ENCODE measurements at places on chromosomes 7 and 10.

DNA sequence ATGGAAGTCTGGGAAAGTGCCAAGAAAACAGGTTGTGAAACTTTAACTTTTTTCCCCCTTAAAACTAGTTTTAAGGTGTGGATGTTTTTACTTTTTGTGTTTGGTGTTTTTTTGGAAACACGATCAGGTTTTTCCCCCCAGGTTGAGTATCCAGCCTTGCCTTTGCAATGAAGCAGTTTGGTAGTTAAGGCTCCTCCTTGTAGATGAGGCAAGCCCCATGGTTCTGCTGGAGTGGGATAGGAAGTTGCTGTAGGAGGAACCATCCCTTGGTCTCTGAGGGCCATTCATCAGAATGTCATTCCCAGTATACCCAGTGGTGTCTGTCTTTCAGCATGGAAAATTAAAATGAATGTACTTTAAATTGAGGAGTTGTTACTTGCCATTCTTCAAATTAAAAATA lies 2.7 kb downstream of the CUL1 start:
- no peak for DNase-seq

GRCh38 chr7:138400400-138400886 lies 59.6 kb upstream of the TRIM24 start:
- no peak for DNase-seq

DNA sequence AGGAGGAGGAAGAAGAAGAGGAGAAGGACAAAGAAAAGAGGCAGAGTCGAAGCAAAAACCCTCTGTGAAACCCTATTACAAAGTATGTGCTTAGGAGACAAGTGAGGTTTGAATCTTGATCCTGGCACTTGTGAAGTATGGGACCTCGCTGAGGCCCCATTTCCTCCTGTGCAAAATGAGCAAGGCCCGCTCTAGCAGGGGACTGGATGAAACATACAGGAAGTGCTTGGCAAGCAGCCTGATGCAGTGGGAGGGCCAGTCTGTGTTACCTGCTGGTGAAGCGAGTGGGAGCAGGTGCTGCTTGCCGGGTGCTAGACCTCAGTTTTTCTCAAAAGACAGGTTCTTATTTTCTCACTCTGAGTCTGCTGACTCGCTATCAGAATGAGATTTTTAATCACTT lies 150.4 kb downstream of the JCAD start:
- DNase-seq: no peak

DNA sequence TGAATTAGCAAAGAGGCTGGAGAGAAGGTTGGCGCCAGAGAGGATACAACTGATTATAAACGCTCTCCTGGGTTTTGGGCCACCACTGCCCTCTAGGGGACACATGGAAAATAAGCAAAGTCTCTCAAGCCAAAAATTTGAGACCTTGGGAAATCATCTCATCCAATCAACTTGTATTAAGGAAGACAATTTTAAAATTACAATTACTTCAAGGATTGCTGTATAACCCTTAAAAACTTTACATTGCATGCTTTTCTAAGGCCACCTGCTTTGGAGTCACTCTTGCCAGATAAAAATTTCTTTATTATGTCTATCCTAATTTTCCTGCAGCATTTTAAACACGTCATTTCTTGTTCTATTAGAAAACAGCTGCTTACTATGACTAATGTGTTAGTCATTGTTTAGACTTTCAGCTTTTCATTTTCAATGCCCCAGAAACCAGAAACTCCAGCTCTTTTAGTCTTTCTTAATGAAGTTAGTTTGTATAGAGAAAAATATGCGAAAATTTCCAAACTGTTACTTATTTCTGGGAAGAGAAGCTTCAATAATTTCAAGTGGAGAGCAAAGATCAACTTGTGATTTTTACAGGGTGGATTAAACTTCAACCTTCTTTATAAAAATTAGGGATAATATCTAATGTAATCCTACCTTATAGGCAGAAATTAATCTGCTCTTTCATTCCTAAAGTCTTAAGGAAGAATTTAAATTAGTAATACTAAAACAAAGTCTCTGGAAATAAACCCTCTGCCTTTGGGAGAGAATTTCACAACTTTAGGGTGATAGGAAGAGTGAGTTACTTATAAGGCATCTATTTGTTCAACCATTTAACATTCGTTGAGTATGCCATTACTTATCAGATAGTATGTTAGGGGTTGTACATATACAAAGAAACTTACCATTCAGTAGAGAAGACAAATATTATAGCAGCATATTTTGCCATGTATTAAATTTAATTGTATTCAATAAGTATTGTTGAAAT lies 20.6 kb upstream of the RHOBTB1 start:
- DNase-seq: peak; percentile 33

DNA sequence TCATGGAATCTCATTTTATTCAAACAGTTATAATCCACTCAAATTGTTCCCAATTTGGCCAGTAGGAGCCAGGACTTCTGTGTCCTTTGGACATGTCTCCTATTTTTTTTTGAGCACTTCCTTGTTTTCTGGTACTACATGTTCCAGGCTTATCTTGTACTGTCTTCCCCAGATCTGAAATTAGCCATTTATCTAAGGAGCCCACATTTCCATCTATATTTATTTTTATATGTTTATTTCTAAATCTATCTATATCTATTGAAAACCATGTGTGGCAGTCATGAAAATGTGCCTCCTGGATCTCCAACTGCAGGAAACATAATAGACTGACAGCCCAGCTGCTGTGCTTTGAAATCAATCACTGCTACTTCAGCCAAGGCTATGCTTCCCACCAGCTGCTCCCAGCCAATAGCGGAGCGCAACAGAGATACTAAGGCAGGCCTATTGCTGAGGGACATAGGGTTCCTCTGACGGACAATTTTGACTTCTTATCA lies 147.1 kb downstream of the LRRC4 start:
- DNase-seq: no peak

- DNase-seq: no peak
These were observed 163.1 kb upstream of the NPVF start for GRCh38 chr7:25391295-25391861.

GRCh38 chr7:154231732-154232131 lies 179.5 kb downstream of the DPP6 start:
- no peak for DNase-seq

DNA sequence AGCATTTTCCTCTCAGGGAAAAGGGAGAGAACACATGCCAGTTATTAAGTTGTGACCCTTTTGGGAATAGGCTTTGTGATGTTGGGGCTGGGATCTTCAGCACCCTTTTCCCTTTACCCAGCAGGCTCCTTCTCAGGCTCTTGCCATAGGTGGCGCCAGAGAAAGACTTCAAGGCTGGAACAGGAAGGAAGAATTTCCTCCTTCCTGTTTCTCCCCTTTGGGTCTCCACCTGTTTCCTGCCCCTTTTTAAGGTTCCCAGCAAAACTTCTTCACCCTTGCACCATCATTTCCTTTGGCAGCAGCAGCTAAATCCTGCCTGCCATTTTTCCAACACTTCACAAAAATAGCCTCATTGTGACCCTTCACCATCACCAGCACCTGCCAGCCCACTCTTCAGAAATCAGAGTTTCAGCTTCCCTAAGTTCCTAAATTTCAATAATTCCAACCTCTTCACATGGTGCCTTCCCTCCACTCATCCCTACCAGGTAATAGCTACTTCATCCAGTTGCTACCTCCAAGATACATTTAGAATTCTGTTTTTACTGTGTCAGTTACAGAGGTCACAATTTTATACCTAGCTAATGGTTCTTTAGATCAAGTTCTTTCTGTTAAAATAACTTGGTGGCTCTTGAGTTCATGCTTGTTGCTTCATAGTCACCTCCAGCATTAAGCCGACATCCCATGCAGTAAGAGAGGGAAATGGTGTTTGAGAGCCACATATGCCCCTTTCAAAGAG lies 22.4 kb upstream of the FOXK1 start:
- DNase-seq: no peak
